NCI-H1417 treated with DMSO at 0.1 percent for 48 hours (cell line): ENCODE measurements at places on chromosomes 5 and 9.

DNA sequence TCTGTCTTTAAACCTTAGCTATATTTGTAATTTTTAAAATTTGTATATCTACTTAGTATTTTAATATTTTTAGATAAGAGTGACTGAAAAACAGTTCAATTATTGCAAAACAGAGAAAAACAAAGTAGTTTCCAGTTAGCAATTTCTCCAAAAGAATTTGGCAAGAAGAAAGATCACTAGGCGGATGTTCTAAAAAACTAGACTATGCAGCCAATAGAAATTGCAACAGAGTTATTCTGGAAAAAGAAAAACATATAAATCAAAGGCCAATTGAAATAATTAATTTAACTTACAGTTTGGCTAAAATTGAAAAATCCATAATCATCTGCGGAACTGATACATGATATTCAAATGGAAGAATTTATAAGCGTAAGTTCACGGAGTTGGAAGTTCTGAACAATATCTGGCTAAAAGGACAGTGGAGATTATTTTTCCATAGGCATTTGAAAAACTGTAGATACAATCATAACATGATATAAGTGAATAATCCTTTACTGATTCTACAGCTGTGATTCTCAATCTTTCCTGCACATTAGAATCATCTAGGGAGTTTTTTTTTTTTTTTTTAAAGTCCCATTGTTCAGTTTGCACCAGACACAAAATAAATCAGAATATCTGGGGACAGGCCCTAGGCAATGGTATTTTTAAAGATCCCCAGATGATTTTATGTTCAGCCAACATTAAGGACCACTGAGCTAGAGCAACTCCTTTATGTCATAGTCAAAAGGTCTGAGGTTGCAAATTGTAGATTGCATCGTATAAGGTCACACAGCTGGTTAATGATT, 605.1 kb upstream of the DAB2 start:
- no peak for DNase-seq

- DNase-seq, result no peak
Observed at GRCh38 chr5:110572729-110573128, 153.7 kb downstream of the TMEM232 start.

DNA sequence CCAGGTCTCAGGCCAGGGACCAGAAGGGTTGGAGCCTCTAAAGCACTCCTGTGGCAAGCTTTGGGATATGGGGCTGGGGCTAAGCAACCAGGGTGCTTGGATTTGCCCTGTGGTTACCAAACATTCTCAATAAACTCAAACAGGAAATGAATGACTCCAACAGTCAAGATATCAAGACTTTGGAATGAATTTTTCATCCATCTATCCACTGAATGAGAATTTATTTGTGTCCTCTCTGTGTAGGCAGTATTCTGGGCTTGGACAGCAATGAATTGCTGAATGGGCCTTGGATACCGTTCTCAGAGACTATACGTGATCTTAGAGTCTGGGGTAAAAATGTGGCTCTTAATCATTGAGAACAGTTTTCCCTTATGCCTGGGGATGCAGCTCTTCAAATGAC, 212.5 kb downstream of the DAB2IP start:
- DNase-seq, result no peak

GRCh38 chr5:78056901-78057514, 237.5 kb downstream of the AP3B1 start:
- DNase-seq, result no peak

DNA sequence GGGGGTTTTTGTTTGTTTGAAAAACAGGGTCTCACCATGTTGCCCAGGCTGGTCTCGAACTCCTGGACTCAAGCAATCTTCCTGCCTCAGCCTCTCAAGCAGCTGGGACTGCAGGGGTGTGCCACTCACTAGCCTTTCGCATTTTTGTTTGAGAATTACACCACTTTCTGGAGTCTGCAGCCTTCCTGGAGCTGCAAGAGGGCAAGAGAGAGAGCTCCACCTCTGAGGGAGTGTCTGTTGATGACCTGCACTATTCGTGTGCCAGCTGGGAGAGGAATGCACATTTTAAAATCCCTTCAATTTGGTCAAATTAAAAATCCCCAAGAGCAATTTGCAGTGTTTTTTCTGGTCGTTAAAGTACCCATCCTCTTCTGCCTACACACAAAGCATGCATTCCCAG, 5.0 kb upstream of the CKMT2 start:
- DNase-seq, result no peak

GRCh38 chr5:172052450-172053236, 46.2 kb upstream of the FBXW11 start:
- DNase-seq, result no peak

DNA sequence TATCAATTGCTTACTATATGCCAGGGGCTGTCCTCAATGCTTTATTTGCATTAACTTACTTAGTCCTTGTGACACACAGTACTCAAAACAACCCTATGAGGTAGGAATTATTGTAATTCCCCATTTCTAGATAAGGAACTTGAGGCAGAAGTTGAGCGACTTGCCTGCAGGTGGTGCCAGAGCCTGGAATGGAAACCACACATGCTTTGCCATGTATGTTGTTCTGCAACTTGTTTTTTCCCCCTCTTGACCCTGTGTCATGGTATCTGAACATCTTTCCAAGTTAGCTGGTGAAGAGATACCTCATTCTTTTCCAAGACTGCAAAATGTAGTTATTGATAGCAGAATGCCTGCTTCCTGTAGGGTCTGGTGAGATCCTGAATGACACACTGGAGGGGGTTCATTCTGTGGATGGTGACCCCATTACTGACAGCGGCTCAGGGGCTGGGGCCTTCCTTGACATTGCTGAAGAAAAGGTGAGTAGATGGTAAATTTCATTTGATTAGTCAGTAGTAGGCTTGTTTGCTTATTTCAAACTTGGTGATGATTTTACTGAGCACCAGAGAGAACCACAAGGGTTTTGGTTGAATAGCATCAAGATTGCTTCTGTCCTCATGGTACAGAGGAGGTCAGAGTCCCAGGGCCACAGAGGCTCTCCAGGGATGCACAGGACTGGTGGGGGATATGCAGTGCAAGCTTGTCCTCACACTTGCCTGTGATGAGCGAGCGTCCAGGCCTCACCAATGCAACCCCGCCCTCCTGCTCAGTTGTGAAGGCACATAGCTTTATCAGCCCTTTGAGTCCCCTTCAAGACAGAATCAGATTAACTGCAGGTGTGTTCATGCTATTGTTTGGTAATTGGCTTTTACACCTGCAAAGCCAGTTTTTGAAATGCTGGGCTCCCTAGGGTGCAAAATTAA, 57.0 kb downstream of the COL15A1 start:
- DNase-seq, result peak; percentile 69

GRCh38 chr9:76433406-76433805, 25.6 kb upstream of the GCNT1 start:
- DNase-seq, result no peak

DNA sequence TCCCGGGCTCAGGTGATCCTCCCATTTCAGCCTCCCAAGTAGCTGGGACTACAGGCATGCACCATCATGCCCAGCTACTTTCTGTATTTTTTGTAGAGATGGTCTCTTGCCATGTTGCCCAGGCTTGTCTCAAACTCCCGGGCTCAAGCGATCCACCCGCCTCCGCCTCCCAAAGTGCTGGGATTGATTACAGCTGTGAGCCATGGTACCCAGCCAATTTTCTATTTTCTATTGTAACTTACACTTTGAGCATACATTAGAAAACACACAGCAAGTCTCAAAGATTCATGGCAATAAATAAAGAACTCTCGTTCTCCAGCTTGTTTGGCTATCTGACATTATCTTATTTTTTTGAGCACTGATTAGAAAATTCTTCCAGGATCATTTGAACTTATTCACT, 228.7 kb downstream of the ADAMTS6 start:
- DNase-seq, result no peak

DNA sequence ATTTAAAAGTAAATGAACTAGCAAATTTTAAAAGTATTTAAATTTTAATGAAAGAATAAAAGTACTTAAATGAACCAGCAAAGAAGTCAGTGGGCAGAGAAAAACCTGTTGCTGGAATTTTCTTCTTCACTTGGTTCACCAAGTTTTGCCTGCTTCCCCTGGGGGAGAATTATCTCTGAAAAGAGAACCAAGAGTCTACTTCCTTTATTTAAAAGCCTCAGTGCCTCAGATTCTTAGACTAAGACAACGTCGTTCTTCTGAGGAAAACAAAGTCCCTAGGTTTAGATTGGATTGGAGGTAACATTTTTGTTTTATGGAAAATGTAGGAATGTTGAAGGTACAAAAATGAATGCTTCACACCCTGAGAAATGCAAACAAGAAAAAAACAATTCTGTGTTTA, 7.4 kb upstream of the KLF4 start:
- DNase-seq, result no peak

- no peak for DNase-seq
Observed at GRCh38 chr5:119269061-119269944, 86.5 kb upstream of the TNFAIP8 start.

GRCh38 chr9:15244001-15244441, 63.0 kb downstream of the TTC39B start:
- DNase-seq, result no peak

GRCh38 chr5:149750596-149750995, 20.5 kb downstream of the PPARGC1B start:
- DNase-seq, result no peak

DNA sequence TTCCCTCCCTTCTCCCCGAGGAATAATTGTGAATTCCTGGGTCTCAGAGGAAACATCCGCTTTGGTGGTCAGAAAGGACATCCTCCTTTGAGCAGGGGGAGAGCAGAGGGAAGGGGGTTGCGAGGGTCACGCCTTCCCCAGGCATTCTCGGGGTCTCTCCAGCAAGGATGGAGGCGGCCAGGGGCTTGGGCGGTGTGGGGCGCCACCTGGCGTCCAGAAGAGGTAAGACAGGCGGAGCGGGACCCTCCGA, 129.1 kb downstream of the KCNIP1 start:
- DNase-seq, result no peak

GRCh38 chr5:54854883-54855581, 130.4 kb downstream of the ESM1 start:
- DNase-seq, result no peak

- DNase-seq, result no peak
Observed at GRCh38 chr5:89901346-89901745, 508.2 kb downstream of the CETN3 start.

- no peak for DNase-seq
Observed at GRCh38 chr9:108412755-108413154, 443.0 kb downstream of the ACTL7B start.

GRCh38 chr9:130532426-130533080, 46.8 kb upstream of the FUBP3 start:
- no peak for DNase-seq

DNA sequence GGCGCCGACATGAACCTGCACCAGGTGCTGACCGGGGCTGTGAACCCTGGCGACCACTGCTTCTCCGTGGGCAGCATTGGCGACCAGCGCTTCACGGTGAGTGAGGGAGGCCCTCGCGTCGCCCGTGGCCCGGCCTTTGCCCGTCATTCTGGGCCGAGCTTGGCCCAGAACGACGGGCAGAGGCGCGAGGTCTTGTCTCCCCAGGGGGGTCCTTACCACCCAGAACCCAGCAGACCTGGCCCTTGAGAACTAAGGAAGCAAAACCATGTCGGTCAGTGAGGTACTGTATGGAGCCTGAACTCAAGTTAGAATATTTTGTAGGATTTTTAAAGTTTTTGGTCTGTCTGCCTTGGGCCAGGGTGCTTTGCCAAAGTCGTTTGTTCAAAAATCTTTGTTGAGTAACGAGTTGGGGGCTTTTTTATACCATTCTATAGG, 691 bp downstream of the DMXL1 start:
- DNase-seq, result no peak

DNA sequence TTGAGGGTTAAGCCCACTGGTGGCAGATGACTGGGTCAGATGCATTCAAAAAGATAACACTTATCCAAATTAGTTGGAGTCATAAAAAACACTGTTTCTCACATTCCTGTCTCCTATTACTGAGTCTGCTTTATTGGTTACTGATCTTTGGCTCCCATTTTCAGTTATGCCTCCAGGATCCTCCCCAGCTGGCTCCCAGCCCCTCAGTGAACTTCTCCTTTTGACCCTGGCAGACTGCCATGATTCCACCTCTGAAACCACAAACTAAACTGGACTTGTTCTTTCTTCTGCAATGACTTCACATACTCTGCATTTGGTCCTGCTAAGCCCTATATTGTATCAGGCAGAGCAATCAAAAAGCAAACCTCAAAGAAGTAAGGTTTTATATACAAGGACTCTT, 860.8 kb upstream of the DMAC1 start:
- DNase-seq, result no peak

DNA sequence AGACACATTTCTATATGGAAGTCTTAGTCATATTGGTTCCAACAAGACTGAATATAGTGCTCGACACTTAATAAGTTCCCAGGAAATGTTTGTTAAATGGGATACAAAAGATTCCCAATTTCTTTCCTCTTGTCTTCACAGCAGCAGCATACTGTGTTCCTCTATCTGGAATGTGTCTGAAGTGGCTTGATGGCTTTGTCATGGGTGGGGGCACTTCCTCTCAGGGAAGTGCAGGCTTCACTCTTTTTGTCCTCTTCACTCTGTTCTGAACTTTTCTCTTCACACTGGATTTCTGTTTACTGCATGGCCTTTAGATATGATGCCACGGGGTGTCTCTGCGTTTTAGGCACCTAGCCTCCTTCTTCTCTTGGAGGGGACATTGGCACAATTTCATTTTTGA, 127.7 kb upstream of the C9orf72 start:
- DNase-seq, result no peak

- no peak for DNase-seq
Observed at GRCh38 chr9:82675605-82676004, 387.3 kb downstream of the RASEF start.

GRCh38 chr9:4298255-4299004, 1.4 kb downstream of the GLIS3 start:
- DNase-seq, result no peak

GRCh38 chr9:111429175-111429574, 55.0 kb downstream of the ECPAS start:
- no peak for DNase-seq

DNA sequence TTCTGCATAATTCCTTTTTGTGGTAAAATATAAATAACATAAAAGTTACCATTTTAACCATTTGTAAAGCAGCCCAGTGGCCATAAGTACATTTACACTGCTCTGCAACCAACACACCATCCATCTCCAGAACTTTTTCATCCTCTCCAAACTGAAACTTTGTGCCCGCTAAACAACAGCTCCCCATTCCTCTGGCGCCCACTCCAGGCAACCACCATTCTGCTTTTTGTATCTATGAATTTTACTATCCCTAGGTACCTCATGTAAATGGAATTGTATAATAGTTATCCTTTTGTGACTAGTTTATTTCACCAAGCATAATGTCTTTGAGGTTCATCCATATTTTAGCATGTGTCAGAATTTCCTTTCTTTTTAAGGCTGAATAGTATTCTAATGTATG, 141.1 kb downstream of the DMXL1 start:
- no peak for DNase-seq

- DNase-seq, result no peak
Observed at GRCh38 chr5:69498384-69498783, 5.8 kb downstream of the OCLN start.

- DNase-seq, result no peak
Observed at GRCh38 chr9:94014066-94014654, 59.0 kb upstream of the BARX1 start.

DNA sequence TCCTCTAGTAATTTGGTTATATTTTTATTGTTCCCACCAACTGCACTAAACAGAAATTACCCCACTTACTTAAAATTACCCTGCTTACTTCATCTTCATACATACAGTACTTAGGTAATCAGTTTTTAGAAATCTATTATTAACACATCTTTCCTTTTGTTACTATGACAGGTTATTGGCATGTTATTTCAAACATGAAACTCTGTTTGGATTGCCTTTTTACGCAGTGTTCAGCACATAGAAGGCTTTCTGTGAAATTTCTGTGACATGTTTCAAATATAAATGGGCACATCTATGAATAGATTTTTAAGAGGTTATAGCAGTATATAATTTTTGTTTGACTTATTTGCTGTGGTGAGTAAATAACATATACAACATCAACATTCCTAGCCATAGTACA, 22.5 kb downstream of the SRFBP1 start:
- DNase-seq, result no peak
